T-helper 1 cell (primary cell): ENCODE measurements at places on chromosomes 5 and 9.

- no peak for DNase-seq
Observed at GRCh38 chr9:135310134-135310533, 169.4 kb upstream of the PPP1R26 start.

DNA sequence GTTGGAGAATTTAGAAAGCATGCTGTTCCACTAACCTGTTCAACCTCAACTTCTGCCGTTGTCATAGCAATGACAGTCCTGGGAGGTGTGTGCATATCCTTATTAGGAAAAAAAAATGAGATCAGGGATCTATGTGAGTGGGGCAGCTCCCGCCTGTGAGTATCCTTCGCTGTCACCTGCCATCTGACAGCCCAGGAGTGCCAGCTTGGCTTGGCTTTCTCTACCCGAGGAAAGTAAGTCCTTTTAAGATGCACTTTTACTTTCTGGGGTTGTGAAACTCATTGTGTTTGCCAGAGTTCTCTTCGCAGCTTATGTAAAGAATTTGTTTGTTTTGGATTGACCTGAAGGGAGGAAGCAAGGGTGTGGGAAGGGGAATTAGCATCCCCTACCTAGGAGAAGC is 21.8 kb downstream of the PCDHAC2 start:
- DNase-seq: no peak

GRCh38 chr5:68148096-68148495 is 67.5 kb upstream of the PIK3R1 start:
- DNase-seq: no peak

GRCh38 chr5:69034898-69035297 is 58.9 kb upstream of the SLC30A5 start:
- DNase-seq: no peak

DNA sequence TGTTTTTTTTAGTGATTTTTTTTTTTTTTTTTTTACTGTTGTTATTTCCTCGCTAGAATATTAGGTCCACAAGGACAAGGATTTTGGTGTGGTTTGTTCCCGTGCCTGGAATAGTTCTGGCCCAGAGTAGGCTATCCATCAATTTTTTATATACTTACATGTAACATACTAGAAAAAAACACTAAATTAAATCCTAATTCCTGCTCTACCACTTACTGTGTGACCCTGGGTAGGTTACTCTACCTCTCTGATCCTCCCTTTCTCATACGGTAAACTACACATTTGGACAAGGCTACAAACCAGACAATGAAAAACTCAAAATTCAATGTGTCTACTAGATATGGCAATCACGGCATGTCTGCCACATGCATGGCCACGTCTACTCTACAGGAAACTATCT is 141.3 kb upstream of the ABCA1 start:
- no peak for DNase-seq

DNA sequence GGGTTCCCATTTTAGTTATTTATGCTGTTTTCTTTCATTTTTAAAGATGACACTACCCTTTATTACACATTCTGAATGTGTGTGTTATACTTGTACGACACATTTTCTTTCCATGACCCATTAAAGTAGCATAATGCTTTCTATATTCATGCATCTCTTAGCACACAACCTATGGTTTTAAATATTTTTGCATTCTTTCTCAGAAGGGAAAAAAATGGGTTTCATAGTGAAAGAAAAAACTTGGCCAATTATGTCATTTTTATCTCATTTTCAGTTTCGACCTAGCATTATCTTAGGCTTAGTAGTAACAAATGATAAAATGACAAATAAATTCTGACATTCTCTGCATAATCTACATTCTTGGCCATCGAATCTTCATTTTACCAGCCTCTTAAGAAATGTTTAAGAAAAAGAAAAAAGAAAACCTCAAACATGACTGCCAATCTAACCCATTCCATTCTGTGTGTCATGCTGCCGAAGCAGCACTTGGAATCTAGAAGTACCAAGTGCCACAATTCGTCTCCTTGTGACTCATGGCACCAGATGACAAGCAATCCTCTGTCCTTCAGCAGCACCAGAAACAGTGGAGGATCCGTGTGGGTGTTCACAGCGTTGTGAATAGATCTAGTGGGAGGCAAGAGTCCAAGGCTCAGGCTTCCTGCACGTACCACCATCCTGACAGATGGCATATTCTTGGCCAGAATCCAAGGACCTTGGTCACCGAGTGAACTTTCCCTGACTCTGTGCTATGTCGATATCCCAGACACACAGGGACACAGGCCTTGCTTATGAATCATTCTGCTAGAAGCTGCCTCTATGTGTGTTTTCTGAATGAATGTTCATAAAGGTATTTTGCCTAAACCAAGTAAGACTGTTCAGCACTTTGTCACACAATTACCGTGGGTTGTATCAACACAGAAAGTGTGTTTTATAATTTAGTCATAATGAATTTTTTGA is 502.7 kb downstream of the NR2F1-AS1 start:
- DNase-seq: no peak

GRCh38 chr5:113749334-113749733 is 235.8 kb downstream of the YTHDC2 start:
- no peak for DNase-seq

DNA sequence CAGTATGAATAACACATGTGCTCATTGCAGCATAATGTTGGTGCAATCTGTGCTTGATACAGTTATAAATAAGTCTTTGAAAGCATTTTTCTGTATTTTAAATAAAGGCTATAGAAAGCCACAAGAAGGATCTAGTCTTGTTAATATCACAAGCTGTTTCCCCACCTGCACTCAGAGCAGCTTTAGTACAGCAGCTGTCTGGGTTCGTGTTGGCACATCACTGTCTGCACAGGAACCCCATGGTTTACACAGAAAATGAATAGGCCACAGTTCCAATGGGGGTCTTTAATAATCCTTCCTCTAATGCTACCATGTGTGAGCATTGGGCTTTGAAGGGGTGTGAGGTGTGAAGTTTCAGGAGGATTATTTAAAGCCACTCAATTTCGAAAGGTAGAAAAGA is 2269.7 kb downstream of the MAT2B start:
- DNase-seq: no peak

- no peak for DNase-seq
Observed at GRCh38 chr5:154301726-154302125, 111.2 kb downstream of the GALNT10 start.
